ENCODE measurements at places on chromosomes 3 and 15.

DNA sequence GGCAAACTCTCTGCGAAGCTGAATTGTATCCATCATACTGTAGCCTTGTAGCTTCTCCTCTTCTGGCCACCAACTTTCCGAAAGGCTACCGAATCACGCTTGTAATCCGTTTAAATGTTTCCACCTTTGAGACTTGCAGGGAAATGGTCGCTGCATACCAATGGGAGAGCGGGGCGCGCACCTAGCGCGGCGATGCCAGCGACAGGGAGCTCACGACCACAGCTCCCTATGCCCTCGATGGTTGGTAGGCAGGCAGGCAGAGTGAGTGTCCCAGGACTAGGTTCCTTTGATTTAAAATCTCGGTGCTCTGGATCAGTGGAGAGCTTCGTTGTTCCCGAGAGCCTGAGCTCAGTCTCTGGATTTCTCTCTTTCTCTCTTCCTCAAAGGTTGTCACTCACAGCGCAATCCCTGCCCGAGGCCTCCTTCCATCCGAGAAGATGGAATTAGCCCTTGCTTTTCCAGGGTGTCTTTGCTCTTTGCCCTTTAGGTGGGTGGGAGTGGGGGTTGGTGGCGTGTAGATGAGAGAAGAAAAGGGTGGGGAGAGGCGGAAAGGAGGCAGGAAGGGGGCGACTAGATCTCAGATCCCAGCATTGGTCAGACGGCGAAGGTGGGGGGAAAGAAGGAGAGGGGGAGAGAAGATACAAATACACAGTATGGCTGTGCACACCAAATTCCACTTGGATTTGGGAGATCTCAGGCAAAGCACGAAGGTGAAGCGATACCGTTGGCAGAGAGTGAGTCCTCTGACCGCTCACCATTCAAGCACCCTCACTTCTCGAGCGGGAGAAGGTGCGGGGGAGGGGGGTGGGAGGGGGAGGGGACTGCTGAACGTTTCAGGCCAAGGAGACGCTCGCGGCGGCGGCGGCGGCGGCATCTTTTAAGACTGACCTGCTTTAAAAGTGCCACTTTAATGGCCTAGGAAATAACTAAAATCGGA, at the start of gene SLITRK3:
Gene SLITRK3, minus strand, starts transcription at position 745 of the 937 bp plus-strand sequence. CDS start 5,554 bp downstream, outside the sequence.
- no peak for DNase-seq

GRCh38 chr3:38662544-38662943, 13.1 kb upstream of the SCN5A start:
- no peak for DNase-seq

DNA sequence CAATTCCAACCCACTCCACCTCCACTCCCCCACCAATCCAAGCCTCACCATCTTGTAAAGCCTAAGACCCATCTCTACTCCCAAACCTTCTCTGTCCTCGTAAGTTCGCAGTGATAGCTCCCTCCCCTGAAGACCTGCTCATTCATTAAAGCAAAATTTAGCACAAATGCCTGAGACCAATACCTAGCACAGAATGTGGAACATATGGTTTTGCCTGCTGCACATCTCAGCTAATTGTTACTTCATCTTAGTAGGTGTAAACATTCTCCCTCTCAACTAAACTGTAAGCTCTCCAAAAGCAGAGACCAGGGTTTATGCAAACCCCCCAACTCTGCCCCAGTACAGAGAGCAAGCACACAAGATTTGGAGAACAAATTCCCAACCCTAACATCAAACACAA, 20.5 kb downstream of the DCLK3 start:
- DNase-seq, result no peak

DNA sequence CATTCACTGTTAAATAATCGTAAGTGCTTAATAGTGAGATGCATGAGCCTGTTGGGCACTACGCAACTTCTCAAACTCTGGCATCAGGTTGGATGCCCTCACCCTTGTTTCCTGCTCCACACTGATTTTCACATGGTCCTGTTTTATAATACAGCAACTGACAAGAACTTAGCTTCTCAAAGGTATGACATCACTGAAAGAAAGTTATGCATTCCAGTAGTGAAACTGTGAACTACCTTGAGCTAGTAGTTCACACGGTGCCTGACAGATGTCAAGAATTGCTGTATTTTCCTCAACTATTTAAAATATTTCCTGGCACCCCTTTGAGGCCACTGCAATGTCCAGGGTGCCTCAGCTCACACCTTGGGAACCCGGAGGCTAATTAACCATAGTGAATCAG, 327.5 kb downstream of the RORA start:
- DNase-seq, result no peak

DNA sequence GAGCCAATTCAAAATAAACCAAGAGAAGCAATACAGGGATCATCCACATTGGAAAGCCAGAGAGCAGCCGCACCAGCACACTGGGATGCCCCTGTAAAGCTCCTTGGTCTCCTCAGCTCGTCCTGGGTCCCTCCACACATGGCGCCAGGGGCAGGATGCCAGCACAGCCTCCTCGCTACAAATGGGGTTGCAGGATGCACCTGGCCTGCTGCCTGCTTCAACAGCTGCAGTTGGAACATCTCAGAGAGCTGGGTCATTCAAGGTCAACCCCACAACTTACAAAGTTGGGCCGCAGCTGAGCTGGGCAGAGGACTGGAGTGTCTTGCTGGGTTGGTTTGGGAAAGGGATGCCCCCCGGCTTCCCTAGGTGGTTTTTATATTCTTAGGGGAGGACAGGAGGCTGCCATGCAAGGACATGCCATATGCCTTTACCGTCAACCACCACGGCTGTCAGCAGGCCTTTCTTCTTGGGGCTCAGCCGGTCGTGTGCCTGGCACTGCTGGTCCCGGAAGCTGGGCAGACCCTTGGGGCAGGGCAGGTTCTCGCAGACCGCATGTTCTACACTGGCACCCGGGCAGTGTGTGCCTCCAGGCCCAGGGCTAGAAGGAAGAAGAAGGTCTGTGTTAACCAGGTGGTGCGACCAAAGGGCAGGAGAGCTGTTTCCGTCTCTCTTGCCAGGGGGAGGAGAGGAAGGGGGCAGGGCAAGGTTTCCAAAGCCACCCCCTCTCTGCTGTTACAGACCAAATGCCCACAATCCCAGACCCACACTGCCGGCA, 225.2 kb downstream of the ADAMTS17 start:
- no peak for DNase-seq

Measured in fibroblast of the conjunctiva (primary cell).